ENCODE measurements at places on chromosomes 1 and 21. TPM values are rescaled to one million over a fixed set of nuclear protein-coding genes. Genes with fewer than 3 reads are reported as not detected.

TMED5 gene
- 48.7 TPM for total RNA-seq

LCE1D gene
- total RNA-seq: not detected

TRIM46 gene
- total RNA-seq: 8.3 TPM

PCP4 gene
- not detected for total RNA-seq

CHI3L1 gene
- total RNA-seq: not detected

TNFRSF8 gene
- total RNA-seq: not detected

DNA sequence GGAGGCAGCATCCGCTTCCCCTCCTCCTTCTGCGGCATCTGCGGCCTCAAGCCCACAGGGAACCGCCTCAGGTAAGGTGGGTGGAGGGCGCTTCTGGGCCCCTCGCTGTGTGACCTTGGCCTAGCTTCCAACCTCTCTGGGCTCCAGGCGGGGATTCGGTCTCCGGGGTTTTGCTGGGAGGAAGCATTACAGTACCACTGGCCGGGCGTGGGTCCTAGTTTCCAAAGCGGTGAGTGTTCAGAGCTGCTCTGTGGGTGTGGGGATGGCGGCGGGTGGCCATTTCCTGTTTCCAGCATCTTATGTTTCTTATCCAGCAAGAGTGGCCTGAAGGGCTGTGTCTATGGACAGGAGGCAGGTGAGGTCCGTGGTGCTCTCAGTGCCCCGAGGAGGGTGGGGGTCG, 11.6 kb downstream of the FAAH start:
- no peak for DNase-seq

DNA sequence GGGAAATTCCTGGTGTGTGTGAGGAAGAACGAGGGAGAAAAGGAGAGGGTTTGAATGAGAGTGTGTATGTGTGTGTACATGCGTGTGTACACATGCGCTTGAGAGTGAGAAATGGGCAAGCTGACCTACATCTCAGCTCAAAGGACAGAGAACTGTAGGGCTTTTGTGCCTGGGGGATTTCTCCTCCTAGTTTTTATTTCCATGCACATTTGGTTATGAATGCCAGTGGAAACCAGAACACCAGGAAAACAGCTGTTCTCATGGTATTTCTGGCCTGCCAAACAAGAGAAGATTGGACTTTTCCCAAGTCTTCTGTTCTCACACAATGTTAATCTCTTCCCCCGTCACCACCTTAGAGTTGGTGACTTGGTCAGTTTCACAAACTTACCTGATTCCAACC, 45.2 kb downstream of the SLC44A3 start:
- DNase-seq: peak; percentile 40

DNA sequence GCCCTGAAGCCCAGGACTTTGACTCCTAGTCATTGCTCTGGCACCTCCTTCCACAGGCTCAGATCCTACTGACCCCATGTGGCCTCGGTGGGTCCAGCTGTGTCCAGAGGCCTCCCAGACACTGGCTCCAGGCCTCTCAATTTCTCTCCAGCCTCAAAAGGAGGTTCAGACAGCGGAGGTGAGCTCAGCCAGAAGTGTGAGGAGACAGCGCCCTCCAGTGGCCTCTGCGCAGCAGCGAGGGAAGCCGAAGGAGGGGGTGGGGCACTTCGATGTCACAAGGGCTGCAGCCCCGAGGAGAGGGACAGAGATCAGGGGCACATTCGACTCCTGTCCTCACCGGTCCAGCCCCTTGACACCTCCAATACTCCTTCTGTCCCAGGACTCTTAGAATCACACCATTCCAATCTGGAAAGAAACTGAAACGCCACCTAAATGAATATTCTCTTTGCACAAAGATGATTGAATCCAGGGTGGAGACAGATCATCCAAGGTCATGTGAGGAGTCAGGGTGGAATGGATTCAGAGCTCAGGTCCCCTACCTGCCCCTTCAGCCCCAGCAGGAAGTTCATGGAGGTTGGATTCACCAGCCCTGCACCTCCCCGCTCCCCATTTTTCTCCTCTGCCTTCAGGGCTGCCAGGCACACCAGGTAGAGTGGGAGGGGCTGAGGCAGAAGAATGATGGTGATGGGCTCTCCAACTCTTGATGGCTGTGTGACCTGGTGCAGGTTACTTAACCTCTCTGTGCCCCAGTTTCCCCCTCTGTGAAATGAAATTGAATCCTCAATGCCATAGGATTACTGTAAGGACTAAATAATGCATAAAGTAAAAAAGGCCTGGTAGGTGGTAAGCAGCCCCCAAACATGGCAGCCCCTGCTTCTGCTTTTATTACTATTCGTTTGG, 34.8 kb upstream of the ZBTB40 start:
- DNase-seq: peak; percentile 52

DNA sequence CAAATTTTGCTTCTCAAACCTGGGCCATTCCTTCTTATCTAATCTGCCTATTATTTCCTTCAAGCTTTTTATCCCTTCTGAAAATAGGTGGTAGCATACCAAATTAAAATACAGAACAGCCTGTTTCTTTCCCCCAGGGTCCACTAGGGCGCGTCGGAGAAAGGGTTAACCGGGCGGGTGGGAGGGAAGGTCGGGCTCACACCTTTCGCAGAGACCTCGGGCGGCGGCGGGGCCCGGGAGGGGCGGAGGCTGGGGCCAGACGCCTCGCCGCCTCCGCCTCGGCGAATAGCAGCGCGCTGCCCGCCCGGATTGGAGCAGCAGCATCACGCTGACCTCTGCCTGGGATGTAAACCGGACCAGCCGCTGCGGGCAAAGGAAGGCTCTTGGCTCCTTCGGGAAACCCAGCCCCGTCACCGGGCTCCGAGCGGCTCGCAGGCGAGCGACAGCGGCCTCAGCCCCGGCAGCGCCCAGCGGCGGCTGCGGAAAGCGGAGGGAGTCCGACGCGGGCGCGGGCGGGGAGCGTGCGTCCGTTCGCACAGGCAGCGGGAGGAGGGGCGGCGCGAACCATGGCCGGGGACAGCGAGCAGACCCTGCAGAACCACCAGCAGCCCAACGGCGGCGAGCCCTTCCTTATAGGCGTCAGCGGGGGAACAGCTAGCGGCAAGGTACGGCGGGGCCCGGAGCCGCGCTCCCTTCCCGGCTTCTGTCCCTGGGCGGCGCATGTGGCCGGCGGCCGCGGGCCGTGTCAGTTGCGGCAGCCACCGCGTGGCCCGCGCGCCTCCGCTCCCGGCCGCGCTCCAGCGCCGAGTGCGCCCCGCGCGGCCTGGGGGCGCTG, at the start of gene UCK2:
Gene UCK2 (plus strand): TSS at position 347 of the 835 bp plus-strand sequence. CDS start 220 bp downstream, at position 567.
- DNase-seq: peak; percentile 78

GRCh38 chr1:96722958-96723357, 1.4 kb downstream of the PTBP2 start:
- DNase-seq: no peak

DNA sequence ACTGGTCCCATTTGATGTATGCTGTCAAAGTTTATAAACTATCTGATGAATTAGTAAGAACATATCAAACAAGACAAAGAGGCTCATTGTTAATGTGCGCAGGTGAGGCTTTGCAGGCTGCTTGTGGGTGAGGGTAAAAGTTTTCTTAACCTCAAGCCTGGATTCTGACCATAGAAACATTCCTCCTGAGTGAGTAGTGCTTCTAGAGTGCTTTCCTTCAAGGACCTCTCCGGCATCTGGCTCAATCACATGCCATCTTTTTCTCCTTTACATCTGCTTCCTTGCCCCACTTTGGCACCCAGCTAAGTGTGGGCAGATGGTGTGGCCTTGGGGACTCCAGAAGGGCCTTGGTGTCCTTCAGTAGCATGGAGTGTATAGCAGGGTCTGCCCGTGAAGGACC, 104.0 kb downstream of the ROR1 start:
- peak; percentile 59 for DNase-seq

DNA sequence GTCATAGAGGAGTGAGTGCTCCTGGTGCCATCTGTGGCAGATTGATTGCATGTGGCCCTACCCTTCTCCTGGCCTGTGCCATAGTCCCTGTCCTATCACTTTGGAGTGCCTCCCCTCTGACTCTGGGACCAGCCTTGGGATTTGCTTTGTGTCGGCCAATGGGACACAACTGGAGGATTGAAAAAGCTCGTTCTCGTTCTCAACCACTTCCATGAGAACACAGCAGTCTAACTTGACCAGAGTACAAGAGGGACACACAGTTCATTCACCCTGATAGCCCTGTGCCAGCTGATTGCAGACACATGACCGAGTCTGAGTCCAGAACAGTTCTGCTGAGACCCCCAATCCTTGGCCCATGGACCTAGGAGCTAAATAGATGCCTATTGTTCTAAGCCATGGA, 47.8 kb downstream of the C1orf198 start:
- no peak for DNase-seq

DNA sequence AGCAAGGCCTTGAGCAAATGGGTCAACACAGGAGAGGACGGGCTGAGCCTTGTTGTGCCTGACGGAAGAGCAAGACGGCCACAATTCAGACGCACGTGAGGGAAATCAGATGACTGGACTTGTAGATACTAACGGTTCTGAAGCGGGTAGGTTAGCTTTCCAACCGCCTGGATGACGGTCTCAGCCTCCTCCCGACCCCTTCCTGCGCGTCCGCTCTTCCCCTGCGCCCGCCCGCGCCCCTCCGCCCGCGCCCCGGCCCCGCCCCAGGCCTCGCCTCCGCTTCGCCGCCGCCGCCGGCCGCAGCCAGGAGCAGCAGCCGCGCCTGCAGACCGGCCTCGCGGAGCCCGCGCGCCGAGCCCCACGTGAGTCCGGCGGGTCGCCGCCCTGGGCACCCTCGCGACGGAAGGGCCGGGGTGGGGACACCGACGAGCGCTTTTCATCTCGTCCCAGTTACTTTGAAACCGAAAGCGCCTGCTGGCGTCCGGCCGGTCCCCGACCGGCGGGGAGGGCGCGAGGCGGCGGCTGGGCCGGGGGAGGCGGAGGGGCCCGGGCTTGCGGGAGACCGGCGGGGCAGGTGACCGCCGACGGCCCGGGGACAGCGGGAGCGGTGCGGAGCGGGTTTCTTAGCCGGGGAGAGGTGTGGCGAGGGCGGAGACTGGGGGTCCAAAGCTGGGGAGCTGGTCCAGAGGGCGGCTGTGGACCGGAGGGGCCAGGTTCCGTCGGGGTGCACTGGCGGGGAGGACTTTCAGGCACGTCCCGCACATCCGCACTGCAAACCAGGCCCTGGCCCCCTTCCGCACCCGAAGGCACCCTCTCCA, at the start of gene TRAF5:
Gene TRAF5 (plus strand): TSS at position 306 of the 818 bp plus-strand sequence. CDS start 26,407 bp downstream, outside the sequence.
- DNase-seq: no peak

- no peak for DNase-seq
These were observed 43.9 kb downstream of the SDC3 start for GRCh38 chr1:30864681-30865080.

- DNase-seq: no peak
These were observed 18.9 kb upstream of the SLC26A9 start for GRCh38 chr1:205961991-205962820.

DNA sequence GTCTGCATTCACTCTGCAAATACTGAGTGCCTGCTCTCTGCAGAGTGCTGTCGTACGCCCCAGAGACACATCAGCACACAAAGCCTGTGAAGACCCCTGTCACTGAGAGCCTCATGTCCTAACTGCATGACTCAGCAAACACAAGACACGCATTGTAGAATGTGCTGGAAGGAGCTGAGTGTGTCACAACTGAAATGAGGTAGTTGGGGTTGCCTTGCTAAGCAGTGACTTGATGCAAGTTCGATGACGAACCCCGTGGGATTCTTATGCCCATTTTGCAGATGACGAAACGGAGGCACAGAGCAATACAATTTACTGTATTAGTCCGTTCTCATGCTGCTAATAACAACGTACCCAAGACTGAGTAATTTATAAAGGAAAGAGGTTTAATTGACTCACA, 65.1 kb downstream of the RIPK4 start:
- no peak for DNase-seq

DNA sequence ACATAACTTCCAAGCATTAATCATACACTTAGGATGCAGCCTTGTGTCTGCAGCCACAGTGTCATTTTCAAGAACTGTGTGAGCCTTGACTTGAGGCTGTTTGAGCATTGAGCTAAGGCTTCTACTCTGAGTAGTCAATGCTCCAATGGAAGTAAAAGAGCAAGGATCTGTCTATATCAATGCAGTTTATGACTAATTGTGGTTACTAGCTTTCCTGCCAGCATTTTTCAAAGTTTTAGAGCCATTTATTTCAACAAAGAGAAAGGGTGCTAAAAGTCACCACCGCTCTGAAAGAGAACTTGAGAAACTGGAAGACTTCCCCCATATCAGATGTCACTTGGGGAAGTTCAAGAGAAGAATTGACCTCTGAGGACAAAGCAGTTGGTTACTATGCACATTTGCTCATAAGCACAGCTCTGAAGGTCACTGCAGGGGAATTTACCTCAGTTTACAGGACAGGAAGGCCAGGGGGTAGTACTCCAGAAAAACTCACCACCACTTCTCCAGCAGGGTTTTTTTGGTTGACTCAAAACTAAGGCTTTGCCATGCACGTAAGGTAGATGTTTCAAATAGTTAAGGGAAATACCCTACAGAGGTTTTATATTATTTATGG, 24.5 kb upstream of the RGS1 start:
- DNase-seq: peak; percentile 91

DNA sequence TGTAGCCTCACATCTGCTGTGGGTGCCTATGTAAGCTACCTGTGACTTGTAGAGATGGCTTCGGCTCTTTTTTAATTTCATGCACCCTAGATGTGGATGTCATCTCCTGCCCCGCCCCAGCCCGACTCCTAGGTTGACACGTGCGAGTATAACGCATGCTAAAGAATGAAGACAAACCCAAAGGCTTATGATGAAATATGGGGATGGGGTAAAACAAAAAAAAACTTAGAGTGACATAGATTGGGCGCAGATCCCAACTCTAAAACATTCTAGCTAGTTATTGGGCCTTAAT, 613 bp upstream of the ERO1B start:
- peak; percentile 0 for DNase-seq

GRCh38 chr21:42036313-42036712, 26.2 kb upstream of the ZBTB21 start:
- DNase-seq: no peak

DNA sequence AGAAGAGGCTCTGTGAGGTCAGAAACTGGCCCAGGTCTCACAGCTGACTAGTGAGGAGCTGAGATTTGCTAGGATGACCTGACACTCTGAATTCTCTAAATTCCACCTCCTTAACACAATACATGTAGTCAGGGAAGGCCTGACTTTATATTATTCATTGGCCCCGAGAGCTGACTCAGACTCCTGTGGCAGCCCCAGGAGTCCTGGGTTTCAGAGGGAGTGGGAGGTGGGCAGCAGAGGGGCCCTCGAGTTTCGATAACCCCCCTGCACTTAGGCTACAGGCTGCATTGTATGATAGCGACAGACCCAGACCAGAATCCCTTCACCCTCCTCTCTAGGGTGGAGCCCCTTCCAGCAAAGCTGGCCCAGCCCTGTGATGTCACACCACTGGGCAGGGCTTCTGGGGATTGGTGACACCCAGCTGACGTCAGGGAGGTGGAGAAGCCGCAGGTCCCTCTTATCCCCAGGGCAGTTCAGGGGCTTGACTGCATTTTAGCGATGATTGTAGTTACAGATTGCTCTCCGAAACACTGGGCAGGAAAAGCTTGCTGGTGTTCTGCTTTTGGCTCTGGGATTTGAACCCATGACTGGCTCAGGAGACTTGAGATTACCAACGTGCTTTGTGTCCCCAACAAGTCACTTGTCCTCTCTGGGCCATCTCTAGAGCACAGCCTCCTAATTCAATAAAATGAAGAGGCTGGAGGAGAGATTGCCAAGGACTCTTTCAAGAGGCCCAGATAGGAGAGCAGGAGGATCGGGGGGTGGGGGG, 17.0 kb upstream of the GPR37L1 start:
- DNase-seq: peak; percentile 25
